GM12864 (cell line): ENCODE measurements at places on chromosomes 3 and 15.
A peak's percentile ranks its signal among the peaks of the same experiment; 100 is the strongest.

GRCh38 chr3:48585411-48585810 is 9.7 kb downstream of the COL7A1 start:
- DNase-seq: no peak

GRCh38 chr15:57727031-57727430 is 20.5 kb downstream of the POLR2M start:
- DNase-seq: no peak

- DNase-seq: no peak
Observed at GRCh38 chr3:182116386-182116785, 404.7 kb downstream of the SOX2 start.

GRCh38 chr15:85397926-85398325 is 17.5 kb downstream of the AKAP13 start:
- DNase-seq: no peak

DNA sequence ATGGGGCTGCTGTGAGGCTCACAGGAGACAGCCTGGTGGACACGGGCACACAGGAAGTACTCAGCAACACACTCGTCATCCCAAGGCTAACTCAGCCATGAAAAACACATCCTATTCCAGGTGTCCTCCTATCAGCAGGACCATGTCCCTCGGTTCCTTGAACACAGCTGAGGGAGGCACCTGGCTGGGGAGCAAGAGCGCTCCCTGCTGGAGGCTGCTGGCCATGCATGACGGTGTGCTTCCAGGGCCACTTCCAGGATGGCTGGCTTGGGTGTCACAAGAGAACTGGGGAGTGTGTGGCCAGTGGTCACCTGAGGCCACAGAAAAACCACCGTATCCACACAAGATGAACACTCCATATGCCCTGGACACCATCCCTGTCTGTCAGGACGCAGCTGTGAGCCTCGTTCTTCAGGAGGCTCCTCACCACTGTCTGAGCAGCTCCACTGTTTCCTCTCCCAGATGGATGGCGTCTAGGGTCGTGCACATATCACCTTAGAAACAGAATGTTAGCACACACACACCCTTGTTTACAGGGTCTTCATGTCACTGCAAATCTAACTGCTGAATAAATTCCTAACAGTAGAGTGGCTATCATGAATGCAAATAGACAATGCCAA is 31.0 kb downstream of the POC1A start:
- DNase-seq: peak; percentile 31

DNA sequence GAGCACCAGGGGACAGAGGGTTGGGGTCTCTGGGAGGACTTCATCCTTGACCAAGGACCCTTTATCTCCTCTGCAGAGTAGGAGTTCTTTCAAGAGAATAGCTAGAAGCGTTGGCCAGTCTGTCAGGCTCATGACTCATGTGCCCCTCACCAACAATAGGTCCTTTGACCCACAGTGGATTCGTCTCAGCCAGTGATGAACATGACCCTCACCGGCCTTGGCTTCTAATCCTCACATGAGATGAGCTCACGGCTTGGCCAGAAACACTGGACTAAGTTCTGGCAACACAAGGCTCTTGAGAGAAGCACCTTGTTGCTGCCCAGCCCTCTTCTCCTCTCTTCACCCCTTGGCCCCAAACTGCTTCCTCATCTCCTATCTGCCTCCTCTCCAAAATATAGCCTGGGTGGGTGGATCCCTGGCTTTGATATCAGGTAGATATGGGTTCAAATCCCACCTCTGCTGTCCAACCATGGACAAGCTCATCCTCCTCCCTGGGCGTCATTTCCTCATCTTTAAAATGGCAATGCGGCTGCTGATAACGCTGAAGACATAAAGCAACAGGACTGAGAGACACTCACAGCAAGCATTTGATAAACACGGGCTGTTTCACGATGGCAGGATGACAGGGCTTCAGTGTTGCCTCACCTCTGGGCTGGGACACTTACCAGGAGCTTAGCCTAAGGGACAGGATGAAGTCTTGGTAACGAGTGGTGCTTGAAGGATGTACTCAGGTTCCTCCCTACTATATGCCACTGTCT is 446.7 kb upstream of the PROK2 start:
- DNase-seq: no peak

DNA sequence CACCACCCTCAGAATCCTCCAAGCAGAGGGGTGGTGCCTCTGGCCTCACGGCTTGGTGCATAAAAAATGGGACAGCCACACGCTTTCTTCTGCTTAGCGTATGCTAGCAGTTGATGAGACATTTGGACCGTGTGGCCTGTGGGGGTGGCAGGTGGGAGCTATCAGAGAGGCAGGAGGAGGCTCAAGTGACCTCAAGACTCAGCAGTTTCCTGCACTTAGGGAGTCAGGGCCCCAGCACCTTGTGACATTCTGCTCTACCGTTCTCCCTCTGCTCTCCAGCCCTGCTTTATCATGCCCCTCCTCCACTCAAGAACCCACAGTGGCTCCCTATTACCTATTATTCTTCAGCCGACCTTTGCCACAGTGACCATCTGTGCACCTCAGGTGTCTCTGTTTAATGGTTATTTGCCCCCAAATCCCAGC is 41.0 kb upstream of the CGNL1 start:
- no peak for DNase-seq

GRCh38 chr15:89307046-89307587 is 27.5 kb downstream of the POLG start:
- DNase-seq: no peak

DNA sequence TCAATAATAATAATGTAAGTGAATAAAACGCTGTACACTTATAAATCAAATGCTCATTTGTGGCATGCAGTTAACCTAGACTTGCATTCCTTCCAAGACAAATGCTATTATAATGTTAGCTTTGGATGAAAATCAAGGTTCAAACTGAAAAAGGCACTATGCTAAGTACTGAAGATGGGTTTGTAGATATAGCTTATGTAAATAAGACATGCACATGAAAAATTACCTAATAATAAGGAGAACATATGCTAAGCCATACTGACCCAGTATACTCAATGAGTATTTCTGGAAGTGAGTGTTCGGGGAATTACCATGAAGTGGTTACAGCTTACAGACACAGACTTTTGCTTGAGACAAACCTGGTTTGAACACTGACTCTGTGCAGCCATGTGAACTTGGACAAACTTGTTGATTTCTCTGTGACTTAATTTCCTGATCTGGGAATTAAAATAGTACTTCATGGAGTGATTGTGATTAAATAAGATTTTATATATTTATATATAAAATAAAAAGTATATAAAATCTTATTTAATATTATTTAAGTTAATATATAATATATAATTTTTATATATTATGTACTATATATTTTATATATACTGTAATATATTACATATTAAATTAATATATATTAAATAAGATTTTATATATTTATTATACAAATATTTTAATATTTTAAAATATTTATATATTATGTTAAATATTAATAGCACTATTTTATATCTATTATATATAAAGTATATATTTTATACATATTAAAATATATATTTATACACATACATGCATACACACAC is 159.2 kb downstream of the ZPLD1 start:
- DNase-seq: no peak

DNA sequence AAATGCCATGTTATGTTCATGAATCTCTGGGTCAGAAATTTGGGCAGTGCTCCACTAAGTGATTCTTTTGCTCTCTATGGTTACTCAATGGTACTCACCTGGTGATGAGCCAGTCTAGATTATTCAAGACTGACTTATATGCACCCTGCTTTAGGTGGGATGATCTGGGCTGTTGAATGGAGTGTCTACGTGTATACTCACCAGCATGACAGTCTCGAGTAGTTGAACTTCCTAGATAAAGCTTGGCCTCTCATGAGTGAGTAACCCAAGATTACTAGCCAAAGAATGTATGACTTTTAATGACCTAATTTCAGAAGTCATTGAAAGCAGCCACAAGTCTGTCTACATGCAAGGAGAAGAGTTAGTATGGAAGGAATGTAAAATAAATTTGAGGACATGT is 77.5 kb upstream of the CADM2 start:
- DNase-seq: no peak

- no peak for DNase-seq
Observed at GRCh38 chr3:158802409-158803268, 785 bp downstream of the MFSD1 start.

GRCh38 chr3:107916171-107916570 is 174.7 kb downstream of the CD47 start:
- no peak for DNase-seq

DNA sequence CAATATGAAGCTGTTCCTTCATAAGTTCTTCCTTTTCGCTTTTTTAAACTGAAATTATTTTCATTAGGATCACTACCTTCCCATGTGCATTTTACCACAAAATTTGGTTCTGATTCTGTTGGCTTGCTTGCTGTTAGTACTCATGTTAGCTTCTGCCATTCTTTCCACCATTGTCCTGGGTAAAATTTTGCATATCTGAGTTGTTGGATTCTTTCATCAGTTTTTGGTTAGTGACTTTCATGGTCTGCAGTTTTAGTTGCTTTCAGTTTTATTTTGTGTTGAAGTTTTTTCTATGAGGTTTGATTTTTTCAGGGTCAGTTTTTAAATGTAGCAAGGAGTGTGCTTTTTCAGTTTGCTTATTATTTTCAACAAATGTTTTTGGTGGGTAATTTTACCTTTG is 71.9 kb downstream of the SMAD3 start:
- DNase-seq: no peak
